ENCODE measurements at places on chromosomes 2 and 18. TPM values are rescaled to one million over a fixed set of nuclear protein-coding genes. Genes with fewer than 3 reads are reported as not detected.

The MOCOS gene
- total RNA-seq = 13.4 TPM

- DNase-seq = peak; percentile 58
Observed at GRCh38 chr2:28137221-28137620, 246.7 kb downstream of the BABAM2 start.

GRCh38 chr2:127891811-127892210 is 6.1 kb upstream of the AMMECR1L start:
- DNase-seq = no peak

GRCh38 chr2:178330175-178331017 is 120.6 kb downstream of the PRKRA start:
- DNase-seq = no peak

The ABHD1 gene
- not detected for total RNA-seq

GRCh38 chr2:55729136-55729685 is 35.6 kb upstream of the PNPT1 start:
- no peak for DNase-seq

DNA sequence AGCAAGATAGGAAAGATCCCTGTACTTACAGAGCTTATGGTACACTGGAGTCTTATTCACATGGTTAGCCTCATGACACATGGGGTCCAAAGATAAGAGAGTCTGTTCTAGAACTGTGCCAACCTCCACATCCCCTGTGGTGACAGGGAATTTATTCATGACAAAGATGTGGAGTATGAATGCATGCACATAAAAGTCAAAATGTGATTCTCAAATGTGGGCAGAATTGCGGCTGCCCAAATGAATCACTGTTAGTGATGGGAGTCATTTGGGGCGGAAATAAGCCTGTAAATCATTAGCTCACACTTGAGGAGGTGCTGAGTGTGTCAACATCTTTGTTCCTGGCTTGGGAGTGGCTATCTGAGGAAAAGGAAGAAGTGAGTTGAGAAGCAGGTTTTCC is 560.6 kb downstream of the SLC4A3 start:
- peak; percentile 66 for DNase-seq

DNA sequence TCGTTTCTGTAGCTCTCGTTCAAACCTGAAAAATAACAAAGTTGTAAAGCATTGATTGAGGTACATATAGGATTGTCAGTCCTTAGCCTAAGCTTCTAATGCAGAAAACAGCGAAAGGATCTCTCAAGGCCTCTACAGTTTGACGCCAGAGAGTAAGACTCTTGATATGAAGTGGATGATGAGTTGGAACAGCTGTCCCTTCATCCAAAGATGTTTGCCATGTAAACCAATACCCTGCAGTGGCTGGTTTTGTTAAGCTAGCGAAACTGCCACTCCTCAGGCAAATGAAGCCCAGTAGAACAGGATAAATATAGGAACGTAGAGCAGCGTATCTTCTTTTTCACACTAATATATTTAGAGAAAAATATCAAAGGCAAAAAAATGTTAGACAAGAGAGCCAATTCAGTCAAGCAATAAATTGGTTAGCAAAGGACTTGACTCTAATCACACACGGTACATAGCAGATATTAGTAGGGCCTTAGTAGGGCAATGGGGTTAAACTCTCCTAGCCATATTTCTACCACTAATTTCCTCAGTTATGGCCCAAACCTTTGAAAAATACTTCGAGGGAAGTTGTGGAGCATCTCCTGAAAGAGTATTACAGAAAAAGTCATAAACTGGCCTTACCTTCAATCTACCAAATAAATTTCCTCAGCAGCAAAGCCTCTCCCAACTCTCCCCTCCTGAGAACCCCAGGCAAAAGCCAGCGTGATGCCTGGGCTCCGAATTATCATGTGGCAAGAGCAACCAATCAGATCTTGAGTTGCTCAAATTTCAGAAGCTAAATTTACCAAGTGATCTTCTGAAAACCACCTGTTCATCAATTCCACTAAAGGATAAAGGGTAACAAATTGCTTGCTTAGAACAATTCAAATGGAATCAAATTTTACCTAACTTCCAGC is at the start of gene NEB:
Gene NEB, minus strand, starts transcription at position 706 of the 902 bp plus-strand sequence. CDS start 1,320 bp downstream, outside the sequence.
- no peak for DNase-seq

- DNase-seq = no peak
Observed at GRCh38 chr2:233143700-233144331, 83.7 kb downstream of the INPP5D start.

DNA sequence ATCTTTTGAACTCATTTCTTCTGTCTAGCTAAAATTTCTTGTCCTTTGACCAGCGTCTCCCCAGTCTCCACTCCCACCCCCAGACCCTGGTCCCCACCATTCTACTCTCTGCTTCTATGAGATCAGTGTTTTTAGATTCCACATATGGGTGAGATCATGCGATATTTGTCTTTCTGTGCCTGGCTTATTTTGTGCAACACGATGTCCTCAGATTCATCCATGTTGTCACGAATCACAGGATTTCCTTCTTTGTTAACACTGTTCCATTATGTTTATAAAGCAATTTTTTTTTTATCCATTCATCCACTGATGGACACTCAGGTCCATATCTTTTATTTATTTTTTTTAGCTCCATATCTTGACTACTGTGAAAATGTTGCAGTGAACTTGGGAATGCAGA is 16.0 kb upstream of the ACYP2 start:
- no peak for DNase-seq

- DNase-seq = no peak
Observed at GRCh38 chr2:111710085-111710484, 173.9 kb downstream of the ANAPC1 start.

DNA sequence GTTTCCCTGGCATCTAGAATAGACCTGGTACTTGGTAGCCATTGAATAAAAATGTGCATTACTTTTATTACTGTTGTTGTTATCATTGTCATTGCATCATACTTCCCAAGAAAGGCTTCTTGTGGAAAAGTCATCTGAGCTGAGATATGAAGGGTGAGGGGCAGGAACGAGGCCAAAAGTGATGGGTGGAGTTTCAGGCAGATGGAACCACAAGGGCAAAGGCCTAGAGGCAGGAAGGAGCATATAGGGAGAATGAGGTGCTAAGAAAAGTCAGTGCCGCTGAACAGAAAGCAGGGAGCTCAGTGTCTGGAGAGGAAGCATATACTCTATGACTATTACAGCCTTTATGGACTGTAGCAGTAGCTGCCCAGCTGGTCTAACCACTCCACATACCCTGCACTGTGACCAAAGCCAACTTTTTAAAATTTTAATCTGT is 219.3 kb downstream of the SPP2 start:
- no peak for DNase-seq

DNA sequence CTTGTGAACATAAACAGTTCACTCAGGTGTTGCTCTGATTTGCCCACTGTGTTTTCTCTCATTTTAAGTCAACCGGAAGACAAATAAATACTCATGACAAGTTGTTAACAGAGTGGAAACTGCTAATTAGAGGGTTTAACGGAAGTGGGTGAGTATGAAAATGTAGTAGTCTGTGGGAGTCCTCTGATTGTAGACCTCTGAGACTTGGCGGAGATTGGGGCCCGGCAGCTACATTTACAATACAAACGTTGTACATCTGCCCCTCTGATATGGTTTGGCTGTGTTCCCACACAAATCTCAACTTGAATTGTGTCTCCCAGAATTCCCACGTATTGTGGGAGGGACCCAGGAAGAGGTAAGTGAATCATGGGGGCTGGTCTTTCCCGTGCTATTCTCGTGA is 107.3 kb upstream of the FAM98A start:
- DNase-seq = no peak

The SP110 gene
- 12.7 TPM for total RNA-seq

The ZDBF2 gene
- total RNA-seq = 4.1 TPM

- no peak for DNase-seq
Observed at GRCh38 chr2:6545336-6545735, 320.4 kb downstream of the CMPK2 start.

The HRH4 gene
- 0.16 TPM for total RNA-seq

The FBLN7 gene
- total RNA-seq = not detected

DNA sequence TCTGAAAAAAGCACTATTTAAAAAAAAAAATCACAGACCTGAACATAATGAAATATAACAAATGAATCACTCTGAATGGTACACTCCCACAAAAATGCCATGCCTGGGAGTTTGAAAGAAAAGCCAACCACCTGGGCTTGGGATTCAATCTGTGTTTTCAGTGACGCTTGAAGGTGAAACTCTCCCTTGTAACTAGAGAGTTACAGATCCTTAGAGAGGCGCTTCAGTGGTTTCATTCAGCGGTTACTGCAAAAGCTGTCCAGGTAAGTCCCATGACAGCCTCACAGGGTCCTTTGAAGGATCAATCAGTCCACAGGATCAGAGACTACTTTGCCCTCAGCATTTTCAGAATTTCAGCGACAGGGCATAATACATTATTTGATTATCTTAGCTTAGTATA is 627.3 kb downstream of the IRS1 start:
- no peak for DNase-seq

The CD226 gene
- 0.10 TPM for total RNA-seq

DNA sequence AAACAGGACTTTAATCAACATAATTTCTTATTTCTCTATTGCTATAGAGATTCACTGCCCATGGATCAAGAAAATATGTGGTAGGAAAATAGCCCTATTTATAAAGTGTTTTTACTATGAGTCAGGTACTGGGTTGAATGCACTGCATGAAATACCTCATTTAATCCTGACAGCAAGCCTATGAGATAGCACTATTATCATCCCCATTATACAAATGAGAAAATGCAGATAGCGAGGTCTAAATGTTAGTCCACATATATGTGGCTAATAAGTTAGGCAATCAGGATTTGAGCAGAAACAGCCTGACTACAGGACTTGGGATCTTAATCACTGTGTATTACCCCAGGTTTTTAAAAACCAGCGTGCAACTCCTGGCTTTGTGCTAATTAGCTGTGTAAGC is 8.5 kb upstream of the LYPD1 start:
- DNase-seq = no peak

- DNase-seq = no peak
Observed at GRCh38 chr18:48797841-48798255, 152.9 kb downstream of the SMAD7 start.

The COX5B gene
- 151 TPM for total RNA-seq

The AMMECR1L gene
- 17.2 TPM for total RNA-seq

- DNase-seq = no peak
Observed at GRCh38 chr2:12732651-12733050, 15.9 kb downstream of the TRIB2 start.

GRCh38 chr18:3213300-3214059 is 6.3 kb downstream of the MYOM1 start:
- no peak for DNase-seq

DNA sequence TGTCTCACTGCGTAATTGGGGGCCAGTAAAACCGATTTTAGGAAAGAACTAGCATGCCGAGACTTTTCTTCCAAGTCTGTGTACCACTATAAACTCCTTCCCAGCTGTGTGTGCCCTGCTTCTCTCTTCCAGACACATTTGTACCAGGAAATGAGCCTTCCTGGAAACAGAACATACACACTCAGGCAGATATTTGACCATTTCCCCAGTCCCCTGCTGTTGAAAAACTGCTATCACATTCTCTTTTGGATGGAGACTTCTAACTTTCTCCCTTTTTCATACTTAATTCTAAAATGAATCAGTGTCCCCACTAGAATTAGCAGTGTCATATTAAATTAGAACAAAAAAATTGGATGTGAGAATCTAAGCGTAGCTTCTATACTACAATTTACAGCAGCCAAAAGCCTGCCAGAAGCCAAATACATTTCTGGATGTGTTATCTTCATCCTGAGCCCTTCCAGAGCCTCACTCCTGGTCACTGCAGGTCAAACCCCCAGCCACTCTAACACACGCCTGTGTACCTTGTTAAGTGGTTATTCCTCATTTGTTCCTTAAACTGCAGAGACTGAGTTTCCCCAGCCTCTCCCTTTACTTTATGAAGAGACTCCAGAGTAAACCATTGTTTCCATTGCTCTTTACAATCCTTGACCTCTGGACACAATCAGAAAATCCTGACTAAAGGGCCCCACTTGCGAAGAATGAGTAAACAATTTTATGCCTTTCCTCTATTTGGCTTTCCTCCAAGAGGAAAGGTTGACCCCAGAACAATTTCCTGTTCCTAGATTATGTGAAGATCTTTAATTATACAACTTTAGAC is 20.4 kb downstream of the DSG4 start:
- DNase-seq = no peak

- no peak for DNase-seq
Observed at GRCh38 chr2:230732914-230733401, 20.3 kb downstream of the CAB39 start.

The COL4A3 gene
- 0.20 TPM for total RNA-seq

DNA sequence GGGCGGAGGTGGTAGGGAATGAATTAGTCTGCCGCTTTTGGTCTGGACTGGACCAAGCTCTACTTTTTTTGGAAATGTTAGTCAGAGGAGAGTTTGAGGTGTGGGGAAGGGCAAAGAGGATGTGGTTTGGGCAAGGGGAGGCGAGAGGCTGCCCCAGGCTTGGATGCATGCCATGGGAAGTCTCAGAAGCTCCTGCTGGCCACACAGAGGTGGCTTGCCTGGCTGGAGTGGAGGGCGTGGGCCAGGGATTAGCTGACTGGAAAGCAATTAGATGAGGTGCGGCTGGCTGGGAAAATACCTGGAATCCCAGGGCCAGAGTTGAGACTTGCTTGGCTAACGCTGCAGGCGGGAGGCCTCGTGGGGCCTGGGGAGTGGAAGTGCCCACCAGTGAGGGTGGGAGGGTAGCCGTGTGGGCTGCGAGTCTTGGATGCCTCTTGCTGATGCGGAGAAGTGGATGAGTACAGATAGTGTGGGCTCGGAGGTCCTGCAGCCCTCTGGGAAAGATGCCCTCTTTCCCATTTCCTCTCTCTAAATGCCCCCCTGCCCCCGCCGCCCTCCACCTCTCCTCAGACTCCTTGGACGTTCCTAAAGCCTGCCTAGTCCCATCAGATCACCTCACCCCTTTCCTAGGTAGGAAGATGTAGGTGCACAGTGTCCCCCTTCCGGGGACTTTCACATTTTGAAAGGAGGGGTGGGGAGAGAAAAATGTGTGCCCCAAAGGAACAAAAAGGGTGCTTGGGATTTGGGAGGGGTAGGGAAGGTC is 117.6 kb downstream of the SMAD7 start:
- DNase-seq = peak; percentile 95

The GPR155 gene
- total RNA-seq = 23.3 TPM

- DNase-seq = peak; percentile 3
Observed at GRCh38 chr2:199405241-199405640, 52.5 kb downstream of the SATB2 start.

The SCG2 gene
- 0.26 TPM for total RNA-seq

- no peak for DNase-seq
Observed at GRCh38 chr2:60532421-60532820, 21.0 kb downstream of the BCL11A start.

- peak; percentile 62 for DNase-seq
Observed at GRCh38 chr2:109513749-109514588, 99.8 kb downstream of the SEPTIN10 start.

The SCYGR4 gene
- total RNA-seq = not detected

The FEV gene
- total RNA-seq = not detected

Data from MG63 (cell line).